Stimulated activated CD8-positive, alpha-beta memory T cell treated with anti-CD3 and anti-CD28 coated beads, Interleukin-4, amount 100 ng/mL, for 4 hours (primary cell): ENCODE measurements at places on chromosomes 3 and 15.

DNA sequence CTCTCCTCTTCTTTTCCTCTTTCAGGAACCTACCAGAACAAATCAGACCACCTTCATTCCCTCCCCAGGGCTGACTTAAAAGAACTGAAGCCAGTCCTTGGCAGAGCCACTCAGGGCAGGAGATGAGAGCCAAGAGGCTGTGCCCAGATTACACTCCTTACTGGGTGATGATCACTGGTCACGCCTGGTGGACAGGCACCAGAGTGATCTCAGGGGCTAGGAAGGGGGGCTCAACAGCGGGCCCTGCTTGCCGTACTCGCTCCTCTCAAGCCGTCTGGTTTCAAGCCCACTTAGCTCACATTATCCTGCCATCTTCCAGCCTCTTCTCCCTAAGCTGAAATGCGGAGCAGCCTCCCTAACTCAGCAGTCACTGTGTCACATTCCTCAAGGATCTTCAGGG, 1.7 kb upstream of the FAH start:
- DNase-seq = no peak

GRCh38 chr3:183802989-183803388, 22.4 kb downstream of the MAP6D1 start:
- DNase-seq = no peak

DNA sequence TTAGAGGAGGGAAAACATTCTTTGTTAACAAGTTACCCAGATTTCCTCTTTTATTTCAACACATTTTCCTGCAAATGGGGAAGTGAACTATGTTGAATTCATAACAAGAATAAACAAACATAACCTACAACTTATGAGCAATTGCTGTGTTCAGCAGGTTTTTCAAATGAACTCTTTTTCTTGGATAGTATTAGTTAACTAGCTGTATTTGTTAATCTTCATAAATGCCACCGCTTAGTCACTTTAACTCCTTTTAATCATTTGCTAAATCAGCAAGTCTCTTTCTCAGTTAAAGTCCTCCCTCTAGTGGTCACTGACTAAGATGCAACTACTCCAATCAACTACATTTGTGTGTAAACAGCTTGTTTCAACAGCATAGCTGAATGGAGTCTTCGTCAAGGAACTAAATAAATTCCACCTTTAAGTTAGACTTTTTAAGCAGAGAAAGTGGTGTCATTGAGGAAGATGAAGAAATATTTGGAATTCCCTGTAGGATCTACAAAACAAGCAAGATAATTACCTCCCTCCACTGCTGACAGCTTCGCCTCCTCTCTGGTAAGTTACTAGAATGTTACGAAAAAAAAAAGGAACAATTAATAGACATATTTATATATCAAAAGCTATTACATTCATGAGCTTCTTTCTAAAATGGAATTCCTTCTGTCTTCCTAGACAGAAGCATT, 1122.0 kb downstream of the ROBO1 start:
- no peak for DNase-seq

DNA sequence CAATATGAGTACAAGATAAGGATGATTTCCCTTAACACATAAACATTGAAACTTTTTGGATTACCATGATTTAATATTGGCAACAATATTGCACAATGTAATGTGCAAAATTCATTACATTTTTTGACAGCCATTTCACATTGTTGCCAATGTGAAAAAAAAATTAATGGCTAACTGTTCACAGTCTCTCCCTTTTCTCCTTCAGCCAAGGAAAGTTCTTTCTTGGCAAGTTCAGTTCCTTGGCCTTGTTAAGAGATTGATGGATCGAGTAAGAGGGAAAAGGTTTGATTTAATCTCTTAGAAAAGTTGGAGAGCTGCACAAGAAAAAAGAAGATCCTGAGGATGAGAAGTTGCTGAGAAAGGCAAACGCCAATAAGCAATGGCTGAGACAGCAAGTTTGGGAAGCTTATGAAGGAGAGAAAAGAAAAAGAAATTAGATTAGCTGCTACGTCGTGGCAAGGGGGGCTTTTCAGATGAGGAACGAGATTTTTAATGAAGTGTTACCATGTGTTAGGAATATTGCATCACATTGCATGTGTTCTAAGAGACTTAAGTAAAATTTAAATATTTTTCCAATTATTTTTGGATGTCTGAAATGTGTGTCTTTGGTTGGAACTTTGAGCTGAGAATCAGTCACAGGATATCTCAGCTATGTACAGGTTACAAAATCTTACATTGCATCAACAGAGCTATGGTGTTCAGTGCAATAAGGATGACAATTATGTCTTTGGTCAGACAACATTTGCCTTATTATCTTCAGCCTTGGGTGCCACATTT, 61.4 kb upstream of the ZNF280D start:
- DNase-seq = no peak

- no peak for DNase-seq
Measured at GRCh38 chr3:126029241-126029640, 54.7 kb downstream of the SLC41A3 start.

- no peak for DNase-seq
Measured at GRCh38 chr3:85432081-85432480, 473.3 kb downstream of the CADM2 start.

DNA sequence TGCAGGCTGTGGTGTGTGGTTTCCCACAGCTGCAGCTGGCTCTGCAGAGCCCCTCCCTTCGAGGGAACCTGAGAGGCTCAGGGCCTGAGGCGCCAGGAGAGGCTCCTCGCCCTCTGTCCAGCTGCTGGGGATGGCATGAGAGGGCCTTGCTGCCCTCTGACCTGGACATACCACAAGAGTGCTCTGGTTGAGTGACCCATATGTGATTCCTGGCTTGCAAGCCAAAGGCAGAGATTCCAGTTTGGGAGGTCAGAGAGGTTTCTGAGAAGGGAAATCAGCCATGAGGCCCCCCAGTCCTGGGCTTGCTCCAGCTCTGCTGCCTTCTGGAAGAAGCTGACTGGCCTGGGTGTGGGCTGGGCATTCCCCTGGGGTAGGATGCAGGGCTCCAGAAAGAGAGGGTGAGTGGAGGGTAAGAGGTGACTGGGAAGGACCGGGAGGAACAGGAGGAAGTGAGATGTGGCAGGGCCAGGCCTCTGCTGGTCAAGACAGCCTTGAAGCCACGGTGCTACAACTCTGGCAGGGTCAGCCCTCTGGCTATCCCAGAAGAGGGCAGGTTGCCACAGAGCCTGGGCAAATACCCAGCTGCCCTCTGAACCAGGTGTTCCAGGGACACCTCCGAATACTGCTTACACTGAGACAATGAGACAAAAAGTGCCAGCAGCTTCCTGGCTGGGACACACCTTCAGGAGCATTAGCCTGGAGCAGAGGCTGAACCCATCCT, 16.0 kb upstream of the SRP14 start:
- DNase-seq = no peak
